AG09309 (cell line): ENCODE measurements at places on chromosomes 12 and 14.

GRCh38 chr12:48815126-48816110 is 2.9 kb upstream of the CACNB3 start:
- DNase-seq: no peak

DNA sequence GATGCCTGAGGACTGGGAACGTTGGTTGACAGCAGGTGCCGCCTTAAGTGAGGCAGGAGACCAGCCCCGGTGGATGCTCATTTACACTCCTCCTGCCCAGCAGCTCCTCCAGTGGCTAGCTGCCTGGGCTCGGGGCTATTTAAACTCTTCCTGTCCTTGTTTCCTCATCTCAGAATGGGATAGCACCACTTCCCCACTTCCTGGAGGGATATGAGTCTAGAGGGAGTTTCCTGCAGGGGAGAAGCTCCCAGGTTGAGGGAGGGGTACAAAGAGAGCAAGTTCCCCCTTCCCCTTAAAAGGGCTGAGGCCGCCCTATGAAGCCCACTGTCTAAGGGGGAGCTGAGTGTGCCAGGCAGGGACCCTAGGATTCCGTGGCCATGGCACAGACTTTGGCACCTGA is 311.2 kb downstream of the AACS start:
- DNase-seq: no peak

GRCh38 chr14:90299408-90299807 is 32.3 kb downstream of the NRDE2 start:
- DNase-seq: no peak

DNA sequence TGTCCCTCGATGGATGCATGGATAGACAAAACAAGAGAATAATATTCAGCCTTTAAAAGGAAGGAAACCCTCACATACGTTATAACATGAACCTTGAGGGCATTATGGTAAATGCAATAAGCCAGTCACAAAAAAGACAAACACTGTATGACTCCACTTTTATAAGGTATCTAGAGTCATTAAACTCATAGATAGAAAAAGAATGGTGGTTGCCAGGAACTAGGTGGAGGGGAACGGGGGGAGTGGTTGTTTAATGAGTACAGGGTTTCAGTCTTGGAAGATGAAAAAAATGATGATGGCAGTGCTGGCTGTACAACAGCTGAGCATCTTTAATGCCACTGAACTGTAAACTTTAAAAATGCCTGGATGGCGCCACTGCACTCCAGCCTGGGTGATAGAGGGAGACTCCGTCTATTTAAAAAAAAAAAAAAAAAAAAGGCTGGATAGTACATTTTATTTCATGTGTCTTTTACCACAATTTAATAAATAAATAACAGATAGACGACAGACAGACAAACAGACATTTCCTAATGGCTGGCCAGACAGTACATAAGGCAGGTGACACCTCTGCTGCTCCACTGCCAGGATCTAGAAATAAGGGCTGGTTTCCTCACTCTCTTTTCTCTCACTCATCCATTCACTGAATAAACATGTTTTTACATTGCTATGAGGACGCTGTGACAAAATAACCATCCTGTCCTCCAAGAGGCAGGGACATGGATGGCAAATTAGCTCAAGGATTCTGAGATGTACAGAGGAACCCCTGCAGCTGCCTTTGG is 118.8 kb downstream of the FOXN3 start:
- DNase-seq: no peak

- no peak for DNase-seq
Observed at GRCh38 chr14:79412822-79413221, 798.5 kb downstream of the DIO2 start.

DNA sequence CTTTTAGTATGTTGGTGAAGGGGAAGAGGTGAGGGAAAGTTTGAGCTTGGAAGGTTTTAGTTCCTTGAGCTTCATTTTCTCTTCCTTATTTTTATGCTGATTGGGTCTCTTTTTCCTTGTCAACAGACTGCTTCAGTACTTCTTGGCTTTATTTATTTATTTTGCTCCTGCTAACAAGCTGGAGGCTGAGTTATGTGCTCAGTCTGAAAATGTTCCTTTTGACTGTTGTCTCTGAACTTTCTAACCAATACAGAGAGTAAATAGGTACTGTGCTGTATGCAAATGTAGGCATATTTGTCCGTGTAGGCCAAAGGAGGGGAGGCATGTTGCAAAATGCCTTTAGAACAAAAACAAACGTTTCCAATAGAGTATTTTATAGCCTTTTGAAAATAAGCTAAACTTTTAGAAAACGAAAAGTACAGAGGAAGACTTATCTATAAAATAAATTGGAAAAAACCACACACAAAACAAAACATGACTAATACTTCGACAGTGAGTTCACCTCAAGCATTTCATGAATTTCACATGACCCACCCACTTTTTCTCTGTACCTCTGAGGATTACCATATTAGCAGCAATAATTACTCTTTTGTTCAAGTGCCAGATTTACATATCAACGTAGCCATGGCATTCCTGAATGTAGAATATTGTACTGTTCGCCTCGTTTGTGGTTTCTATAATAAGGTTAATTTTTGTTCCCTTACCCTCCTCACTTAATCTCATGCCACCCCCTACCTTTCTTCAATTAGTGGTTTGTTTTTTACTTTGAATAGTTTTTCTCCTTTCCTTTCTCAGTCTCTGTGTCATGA is 4.7 kb upstream of the CREBL2 start:
- no peak for DNase-seq

DNA sequence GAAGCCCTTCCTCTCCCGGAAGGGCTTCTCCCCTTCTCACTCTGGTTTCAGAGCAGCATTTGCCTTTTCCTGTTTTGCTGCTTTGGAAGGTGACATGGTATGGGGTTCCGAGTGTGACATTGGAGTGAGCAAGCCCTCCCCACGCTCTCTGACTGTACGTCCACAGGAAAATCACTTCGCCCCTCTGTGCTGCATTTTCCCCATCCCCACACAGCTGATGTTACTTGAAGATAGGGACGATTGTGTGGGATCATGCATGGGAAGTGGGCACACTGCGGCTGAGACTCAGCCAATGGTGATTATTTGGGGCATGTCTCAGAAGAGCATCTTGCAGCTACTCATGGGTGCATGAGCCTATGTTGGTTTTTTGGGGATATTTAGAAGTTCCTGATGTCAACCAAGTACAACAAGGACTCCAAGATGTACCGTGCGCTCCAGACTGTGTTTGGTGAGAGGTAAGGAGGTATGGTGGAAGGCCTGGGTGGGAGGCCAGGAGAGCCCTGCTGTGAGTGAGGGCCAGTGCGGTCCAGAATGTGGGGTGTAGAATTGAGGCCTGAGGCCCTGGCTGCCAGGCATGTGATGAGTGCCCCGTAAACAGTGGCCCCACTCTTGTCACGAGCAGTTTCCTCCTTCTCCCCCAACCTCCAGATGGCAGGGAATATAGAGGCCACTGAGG is 15.1 kb downstream of the CYP46A1 start:
- no peak for DNase-seq

GRCh38 chr12:7090222-7090998 is 1.8 kb downstream of the C1R start:
- DNase-seq: no peak

DNA sequence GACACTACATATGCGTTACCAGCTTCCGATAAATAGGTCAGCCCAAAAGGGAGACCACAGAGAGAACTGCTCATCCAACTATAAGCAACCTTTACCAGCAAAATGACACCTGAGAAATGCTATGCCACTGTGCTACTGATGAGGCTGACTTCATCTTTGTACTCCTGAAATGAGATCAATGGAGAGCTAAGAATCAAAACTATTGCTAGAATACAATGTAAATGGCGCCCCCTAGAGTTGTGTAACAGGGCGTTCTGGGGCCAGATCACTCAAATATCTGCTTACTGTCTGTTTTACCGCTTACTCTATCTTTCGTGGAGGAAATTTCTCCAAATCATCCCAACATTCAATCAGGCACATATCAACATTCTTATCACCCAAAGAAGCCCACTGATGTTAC is 4.6 kb downstream of the ZNF384 start:
- no peak for DNase-seq

- DNase-seq: peak; percentile 85
Observed at GRCh38 chr12:104736307-104736706, 221.8 kb downstream of the SLC41A2 start.

- DNase-seq: peak; percentile 71
Observed at GRCh38 chr12:30794591-30795409, 40.0 kb upstream of the CAPRIN2 start.

- no peak for DNase-seq
Observed at GRCh38 chr12:1533205-1533601, 61.2 kb downstream of the FBXL14 start.

DNA sequence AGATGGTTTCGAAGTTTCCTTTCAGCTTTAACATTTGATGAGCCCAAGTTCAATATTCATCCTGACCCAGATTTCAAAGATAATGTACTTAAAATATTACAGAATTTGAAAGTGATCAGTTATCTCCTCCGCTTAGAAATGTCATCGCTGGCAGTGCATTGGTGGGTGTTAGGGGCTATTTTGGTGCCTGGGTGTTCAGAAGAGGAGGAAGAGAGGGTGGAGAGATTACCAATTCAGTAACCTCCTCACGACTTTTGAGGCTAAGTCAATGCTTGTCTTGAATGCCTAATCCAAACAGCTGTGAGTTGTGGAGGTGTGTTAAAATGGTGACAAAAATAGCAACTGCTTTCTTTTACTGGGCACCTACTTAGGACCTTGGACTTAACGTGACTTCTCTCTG is 13.8 kb upstream of the DGLUCY start:
- DNase-seq: no peak

GRCh38 chr14:74015963-74016362 is 3.1 kb downstream of the ENTPD5 start:
- no peak for DNase-seq

DNA sequence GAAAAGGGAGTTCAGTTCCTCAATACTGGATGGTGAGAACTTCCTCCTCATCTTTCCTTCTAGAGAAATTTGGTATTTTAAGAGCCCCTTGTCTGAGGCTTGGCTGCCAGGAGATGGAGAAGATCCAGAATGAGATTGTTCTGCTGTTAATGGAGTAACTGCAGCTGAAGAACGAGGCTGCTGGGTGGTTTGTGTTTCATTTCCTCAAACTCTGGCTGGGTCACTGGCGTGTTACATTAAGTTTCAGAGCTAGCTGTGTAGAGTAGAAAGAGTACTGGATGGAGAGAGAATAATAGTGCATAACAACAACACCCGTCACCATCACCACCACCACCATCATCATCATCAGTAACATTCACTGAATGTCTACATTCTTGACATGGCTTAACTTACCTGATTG is 325.0 kb upstream of the TBX3 start:
- no peak for DNase-seq
